Stimulated activated CD4-positive, alpha-beta T cell treated with anti-CD3 and anti-CD28 coated beads, Interleukin-15, amount 100 ng/mL, for 48 hours (primary cell): ENCODE measurements at places on chromosomes 3 and 15.

GRCh38 chr3:172713316-172713715 lies 2.4 kb upstream of the NCEH1 start:
- DNase-seq: no peak

DNA sequence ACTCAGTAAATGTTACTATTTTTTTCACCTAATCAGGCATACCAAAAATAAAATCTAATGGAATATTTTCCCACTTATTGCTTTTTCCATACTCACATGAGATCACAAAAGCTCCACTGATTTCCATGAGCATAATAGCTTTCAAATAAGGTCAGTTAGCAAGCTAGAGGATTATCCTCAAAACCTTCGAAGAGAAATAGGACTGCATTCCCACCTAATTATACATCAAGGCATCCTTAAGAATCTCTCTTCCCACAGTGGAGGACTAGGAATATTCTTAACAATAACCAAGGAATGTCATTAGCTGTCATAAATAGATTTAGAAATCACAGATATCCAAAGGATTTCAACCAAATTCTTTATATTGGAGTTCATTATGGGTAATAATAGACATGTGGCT lies 127.9 kb upstream of the STT3B start:
- DNase-seq: no peak

DNA sequence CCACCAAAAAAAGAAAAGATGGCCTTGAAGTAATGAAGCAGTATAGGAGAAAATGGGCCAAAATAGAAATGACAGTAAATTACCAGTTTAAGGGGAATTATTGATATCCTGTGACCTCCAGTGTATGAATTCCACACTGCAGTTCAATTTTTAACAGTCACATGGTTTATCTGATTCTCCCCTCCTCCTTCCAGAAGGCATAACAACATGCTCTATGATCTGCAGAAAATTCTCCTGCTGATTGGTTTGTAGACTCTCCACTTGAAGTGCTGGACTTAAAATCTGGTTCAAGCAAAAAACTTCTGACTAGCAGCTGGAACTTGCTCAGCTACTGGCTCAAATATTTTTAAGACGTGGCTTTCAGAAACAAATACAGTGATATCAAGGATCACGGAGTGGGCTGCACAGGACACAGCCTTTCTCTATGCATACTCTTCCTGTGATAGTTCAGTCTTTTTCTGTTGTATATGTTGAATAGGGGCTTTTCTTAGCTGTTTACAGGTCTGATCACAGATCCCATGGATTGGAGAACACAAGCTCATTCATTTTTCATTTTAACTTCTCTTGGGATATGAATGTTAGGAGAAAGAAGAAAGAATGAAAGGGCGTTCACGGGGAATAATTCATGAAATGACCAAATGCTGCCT lies 211.5 kb downstream of the LSAMP start:
- DNase-seq: no peak

DNA sequence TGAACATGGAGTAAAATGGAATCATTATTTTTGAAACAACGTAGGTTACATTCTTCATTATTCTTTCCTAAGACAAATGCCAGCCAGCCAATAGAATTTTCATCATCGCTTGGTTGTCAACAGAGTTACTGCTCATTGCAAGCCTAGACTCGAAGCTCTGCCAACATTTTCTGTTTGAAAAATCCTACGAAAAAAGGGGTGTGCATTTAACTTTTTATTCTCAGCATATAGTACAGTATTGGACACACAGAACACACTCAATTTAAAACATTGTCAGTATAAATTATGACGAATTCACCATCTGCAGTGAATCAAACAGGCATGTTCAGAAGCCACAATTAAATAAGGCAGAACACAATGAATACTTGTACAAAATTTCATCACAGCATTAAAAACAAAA lies 232.1 kb downstream of the NR1D2 start:
- DNase-seq: no peak

GRCh38 chr3:153919773-153920172 lies 201.4 kb upstream of the ARHGEF26 start:
- DNase-seq: no peak

DNA sequence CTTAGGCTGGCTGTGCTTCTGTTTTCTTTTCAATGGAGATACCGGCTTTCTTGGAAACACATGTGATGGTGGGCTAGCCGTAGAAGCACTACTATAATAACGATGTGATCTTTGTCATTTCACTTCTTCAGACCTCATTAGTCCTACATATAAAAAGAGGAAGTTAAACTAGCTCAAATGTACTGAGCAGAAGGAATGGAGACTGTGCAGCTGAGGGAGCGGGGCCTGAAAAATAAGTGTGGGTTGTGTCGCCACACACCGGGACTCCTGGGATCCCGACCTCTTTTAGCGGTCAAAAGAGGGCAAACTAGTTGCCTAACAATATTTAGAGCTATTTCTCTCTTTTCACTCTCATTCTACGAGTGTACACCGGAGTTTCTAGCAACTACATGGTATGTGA lies 1.0 kb upstream of the RNF7 start:
- no peak for DNase-seq

DNA sequence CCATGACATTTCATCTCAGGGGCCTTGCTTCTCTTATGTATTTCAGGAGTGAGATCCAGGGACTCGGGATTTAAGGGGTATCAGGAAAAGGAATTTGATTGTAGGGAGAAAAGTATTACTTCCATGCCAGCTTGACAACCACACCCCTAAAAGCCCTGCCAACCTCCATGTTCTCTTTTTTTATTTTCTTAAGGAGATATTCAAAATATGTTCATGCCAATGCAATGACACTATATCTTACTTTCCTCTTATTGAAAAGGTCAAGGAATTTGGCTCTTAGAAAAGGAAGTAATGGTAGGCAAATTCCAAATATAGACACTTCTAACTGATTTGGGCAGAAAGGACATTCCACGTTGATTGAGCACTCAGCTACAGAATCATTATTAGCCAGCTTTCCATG lies 407.5 kb upstream of the NECTIN3 start:
- DNase-seq: no peak

- DNase-seq: no peak
Measured at GRCh38 chr15:85745023-85745422, 49.7 kb downstream of the KLHL25 start.

GRCh38 chr3:182248349-182248880 lies 536.7 kb downstream of the SOX2 start:
- no peak for DNase-seq

DNA sequence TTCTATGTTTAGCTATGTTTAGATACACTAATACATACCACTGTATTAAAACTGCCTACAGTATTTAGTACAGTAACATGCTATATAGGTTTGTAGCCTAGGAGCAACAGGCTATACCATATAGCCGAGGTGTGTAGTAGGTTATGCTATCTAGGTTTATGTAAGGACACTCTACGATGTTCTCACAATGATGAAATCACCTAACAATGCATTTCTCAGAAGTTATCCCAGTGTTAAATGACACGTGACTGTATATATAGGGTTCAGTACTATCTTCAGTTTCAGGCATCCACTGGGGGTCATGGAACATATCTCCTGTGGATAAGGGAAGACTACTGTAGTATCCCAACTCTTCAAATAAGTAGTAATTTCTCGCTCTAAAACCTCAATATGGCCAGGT lies 97.4 kb downstream of the TMCC1 start:
- no peak for DNase-seq

- peak; percentile 41 for DNase-seq
Measured at GRCh38 chr3:42683875-42684598, 1.3 kb upstream of the KLHL40 start.

GRCh38 chr15:55250392-55250791 lies 39.2 kb downstream of the RAB27A start:
- DNase-seq: no peak

- DNase-seq: no peak
Measured at GRCh38 chr15:45729141-45729540, 94.3 kb downstream of the SQOR start.

DNA sequence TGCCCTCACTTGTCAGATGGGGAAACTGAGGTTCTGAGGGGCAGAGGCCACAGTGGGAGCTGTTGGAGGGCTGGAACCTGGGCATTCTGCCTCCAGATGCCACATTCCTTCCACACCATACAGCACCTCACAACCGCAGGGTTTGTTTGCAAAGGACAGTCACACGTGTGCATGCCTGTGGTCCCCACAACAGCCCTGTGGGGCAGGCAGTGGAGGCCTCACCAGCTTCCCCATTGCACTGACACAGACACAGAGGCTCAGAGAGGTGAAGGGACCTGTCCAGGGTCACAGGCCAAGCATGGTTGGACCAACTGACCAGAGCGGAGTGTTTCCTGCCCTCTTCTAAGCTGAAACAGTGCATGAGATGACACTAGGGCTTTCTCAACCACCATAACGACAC lies 75.2 kb upstream of the SEC13 start:
- DNase-seq: no peak

- no peak for DNase-seq
Measured at GRCh38 chr3:4551051-4551711, 58.0 kb downstream of the ITPR1 start.

DNA sequence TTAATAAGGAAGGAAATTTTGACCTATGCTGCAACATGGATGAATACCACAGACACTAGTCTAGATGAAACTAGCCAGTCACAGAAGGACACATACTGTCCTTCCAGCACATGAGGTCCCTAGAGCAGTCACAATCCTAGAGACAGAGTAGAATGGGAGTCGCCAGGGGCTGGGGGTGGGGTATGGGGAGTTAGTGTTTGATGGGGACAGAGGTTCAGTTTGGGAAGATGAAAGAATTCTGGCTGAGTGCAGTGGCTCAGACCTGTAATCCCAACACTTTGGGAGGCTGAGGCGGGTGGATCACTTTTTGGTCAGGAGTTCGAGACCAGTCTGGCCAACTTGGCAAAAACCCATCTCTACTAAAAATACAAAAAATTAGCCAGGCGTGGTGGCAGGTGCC lies 99.2 kb downstream of the TPRA1 start:
- no peak for DNase-seq

- no peak for DNase-seq
Measured at GRCh38 chr15:58519516-58519915, 87.7 kb downstream of the LIPC start.

GRCh38 chr3:194294199-194294894 lies 56.8 kb downstream of the CPN2 start:
- DNase-seq: no peak

DNA sequence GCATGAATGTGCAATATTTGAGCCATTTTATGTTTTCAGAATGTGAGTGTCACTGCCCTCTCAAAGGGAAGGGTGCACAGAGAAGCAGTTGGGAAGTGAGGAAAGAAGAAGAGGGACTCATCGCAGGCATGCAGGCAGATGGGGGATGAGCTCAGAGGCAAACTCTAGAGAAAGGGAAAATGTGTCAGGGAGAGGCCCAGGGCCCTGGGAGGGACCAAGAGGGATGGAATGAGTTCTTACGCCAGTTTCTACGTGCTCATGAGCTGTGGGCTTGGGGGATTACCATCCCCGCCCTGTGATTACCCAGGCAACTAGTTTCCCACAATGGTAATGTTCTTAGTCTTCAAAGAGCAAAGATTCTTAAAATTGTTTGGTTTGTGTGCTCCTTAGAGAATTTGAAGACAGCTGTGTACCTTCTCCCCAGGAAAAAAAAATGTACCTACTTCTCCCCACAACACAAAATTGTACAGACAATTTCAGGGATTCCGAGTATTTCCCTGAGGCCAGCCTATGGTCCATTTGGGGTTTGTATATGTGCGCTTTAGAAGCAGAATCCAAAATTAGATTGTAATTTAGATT lies 17.8 kb downstream of the GCSAM start:
- DNase-seq: no peak

DNA sequence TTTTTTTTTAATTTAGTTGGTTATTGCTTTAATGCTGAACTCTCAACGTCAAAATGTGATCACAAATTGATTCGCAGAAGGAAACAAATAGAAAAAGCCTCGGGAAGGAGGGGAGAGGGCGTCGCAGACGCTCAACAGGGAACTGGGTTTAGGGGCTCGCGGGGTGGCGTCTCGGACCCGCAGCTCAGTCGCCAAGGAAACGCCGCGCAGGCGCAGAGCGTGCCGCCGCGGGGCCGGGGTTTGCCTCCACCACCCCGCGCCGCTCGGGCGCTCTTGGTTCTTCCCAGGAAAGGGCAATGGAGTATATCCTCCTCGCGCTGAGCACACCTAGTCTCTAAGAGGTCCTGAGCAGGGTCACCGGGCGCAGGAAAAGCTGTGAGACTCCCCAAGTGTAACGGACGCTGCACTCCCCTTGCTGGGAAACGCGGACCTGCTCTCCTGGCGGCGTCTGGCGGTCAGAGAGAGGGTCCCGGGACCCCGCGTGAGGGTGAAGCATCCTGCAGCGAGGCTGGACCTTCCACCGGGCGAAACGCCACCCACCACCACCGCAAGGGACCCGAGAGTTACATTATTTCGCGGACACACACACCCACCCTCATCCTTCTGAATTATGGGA lies 753 bp downstream of the PLCH1 start:
- DNase-seq: peak; percentile 33

DNA sequence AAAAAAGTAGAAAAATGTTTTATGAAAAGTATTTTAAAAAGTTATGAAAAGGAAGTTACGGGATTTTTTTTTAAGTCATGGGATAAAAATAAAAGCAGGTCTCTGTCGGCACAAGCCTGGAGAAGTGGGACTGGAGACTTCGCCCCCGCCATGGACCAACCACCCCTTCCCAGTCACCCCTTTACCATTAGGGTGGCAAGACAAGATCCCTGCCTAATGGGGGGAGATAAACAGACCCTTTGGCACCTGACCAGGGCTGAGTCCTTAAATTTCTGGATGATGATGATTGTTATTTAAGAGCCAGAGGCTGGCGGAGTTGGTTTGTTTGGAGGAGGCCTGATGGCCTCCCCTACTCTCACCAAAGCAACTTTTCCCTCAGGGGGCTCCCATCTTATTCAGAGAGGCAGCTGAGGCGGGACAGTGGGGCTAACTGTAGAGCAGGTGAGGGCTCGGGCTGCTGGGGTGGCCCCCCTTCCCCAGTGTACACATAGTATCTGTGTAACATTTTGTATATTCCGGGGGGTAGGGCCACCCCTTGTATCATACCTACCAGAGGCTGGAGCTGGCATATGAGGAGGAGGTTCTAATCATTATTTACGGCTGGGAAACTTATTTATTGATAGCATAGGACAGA lies 74.0 kb downstream of the ADAMTS7 start:
- no peak for DNase-seq

- no peak for DNase-seq
Measured at GRCh38 chr3:133023362-133023761, 14.8 kb upstream of the TMEM108 start.

DNA sequence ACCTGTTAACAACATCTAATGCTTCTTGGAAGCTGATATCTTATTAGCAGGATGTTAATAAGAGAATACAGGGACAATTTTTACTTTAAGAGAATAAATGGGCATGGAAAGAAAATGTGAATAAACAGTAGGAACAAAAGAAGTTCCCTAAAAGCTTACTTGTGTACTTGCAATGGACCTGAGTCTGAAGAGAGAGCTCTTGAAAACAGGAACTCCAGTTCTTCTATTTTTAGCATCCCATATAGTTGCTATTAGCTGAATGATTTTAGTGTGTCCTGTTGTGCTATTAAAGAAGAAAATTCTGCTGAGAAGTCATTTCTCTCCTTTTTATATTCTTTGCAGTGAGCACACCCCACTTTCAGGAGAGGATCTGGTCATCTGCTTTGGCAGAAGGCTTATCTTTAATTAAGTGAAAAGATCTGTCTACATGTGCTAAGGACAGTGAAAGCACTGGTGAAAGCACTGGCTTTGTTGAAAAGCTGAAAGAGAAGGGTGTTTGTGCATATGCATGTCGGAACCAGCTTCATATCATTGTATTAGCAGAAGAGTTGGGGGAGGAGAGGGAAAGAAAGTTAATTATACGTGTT lies 1.4 kb upstream of the ST3GAL6 start:
- DNase-seq: no peak
